ENCODE measurements at places on chromosomes 4 and X. TPM values are rescaled to one million over a fixed set of nuclear protein-coding genes. Genes with fewer than 3 reads are reported as not detected.

PHOX2B gene
- total RNA-seq = not detected

EDA gene
- 4.0 TPM for total RNA-seq

XPNPEP2 gene
- 0.33 TPM for total RNA-seq

CCDC160 gene
- total RNA-seq = not detected

DNA sequence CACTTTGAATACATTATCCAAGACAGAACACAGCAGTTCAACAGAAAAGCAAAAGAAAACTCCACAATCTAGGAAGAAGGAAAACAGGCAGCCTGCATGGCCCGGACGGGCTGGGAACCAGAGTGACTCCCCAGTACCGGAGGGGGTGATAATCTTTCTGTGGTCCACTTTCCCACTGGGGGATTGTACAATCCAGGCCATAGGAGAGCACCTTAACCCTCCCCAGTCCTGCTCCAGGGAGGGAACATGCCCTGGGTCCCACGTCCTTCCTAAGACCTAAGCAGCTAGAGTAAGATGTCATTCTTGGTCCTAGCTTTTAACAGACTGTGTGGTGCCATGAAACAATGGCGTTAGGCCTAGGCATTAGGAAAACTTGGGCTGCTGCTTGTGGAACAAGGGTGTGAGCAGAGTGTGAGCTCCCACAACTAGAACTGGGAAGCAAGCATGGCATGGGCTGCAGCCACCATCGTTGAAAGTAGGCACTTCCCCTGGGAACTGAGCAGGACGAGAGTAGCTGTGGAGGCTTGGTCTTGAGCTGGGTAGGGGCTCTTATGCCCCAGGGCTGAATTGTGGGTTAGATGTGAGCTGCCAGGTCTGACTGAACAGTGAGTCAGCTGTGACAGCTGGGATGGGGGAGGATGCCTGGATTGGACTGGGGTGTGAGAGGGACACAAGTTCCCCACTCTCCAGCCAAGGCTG, 42.4 kb downstream of the NAT8L start:
- no peaks in the 10 kb centered on the region for H3K4me1 ChIP-seq
- no peak overlapping the region for H3K27ac ChIP-seq
- H3K36me3 ChIP-seq = no peaks in the 10 kb centered on the region
- DNase-seq = no peak
- no peaks in the 10 kb centered on the region for H3K27me3 ChIP-seq

- no peaks in the 10 kb centered on the region for H3K36me3 ChIP-seq
- H3K4me1 ChIP-seq = no peaks in the 10 kb centered on the region
- no peak overlapping the region for H3K27ac ChIP-seq
- H3K27me3 ChIP-seq = no peaks in the 10 kb centered on the region
- DNase-seq = no peak
These were observed 57.3 kb downstream of the STOX2 start for GRCh38 chr4:183962419-183962818.

DNA sequence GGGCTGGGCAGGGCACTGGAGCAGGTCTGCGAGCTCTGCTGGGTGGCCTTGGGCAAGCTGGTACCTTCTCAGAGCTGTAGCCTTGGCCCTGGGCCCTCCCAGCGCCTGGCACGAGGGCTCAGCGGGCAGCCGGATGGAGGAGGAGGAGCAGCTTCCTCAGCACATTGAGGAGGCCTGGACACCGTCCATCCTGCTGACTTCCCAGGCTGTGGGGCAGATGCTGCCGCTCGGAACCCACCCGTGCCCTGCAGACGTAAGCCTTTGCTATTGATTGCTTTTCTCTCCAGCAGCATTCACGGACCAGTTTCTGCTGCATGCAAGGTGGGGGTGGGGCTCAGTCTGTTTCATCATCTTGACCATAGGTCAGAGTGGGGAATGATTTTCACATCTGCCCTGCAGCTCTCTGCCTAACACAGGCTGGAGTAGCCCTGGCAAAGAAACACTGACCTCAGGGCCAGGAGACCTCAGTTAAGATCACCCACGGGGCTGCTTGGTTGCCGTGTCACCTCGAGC, 80.7 kb upstream of the PSAPL1 start:
- no peaks in the 10 kb centered on the region for H3K4me1 ChIP-seq
- no peak overlapping the region for H3K4me3 ChIP-seq
- H3K27ac ChIP-seq = no peak overlapping the region
- H3K27me3 ChIP-seq = no peaks in the 10 kb centered on the region

- no peak within 1 kb of the TSS for H3K4me3 ChIP-seq
- H3K4me1 ChIP-seq = no peaks in the 10 kb centered on the region
- DNase-seq = no peak
- no peaks in the 10 kb centered on the region for H3K27me3 ChIP-seq
These were observed at the start of gene RBM46 for GRCh38 chr4:154781126-154781982. RBM46 (plus strand) TSS chr4:154781272; CDS start chr4:154796753, 15,481 bp downstream.

DNA sequence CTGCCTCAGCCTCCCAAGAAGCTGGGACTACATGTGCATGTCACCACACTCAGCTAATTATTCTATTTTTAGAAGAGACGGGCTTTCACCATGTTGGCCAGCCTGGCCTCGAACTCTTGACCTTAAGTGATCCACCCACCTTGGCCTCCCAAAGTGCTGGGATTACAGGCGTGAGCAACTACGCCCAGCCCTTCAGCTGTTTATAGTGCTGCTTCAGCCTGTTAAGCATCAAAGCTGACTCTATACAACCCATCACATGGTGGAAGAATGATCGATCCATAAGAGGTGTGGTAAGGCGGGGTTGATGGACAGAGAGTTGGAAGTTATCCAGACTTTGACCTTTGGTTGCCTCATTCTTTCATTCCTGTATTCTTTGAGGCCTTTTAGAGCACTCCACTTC, 56.2 kb upstream of the RAPGEF2 start:
- H3K36me3 ChIP-seq = no peaks in the 10 kb centered on the region
- no peak overlapping the region for H3K4me3 ChIP-seq
- H3K4me1 ChIP-seq = no peaks in the 10 kb centered on the region

- H3K27ac ChIP-seq = no peak overlapping the region
- no peak for DNase-seq
- H3K4me1 ChIP-seq = no peaks in the 10 kb centered on the region
- H3K27me3 ChIP-seq = no peaks in the 10 kb centered on the region
- no peak overlapping the region for H3K4me3 ChIP-seq
These were observed 72.1 kb downstream of the GATB start for GRCh38 chr4:151688785-151689043.

DNA sequence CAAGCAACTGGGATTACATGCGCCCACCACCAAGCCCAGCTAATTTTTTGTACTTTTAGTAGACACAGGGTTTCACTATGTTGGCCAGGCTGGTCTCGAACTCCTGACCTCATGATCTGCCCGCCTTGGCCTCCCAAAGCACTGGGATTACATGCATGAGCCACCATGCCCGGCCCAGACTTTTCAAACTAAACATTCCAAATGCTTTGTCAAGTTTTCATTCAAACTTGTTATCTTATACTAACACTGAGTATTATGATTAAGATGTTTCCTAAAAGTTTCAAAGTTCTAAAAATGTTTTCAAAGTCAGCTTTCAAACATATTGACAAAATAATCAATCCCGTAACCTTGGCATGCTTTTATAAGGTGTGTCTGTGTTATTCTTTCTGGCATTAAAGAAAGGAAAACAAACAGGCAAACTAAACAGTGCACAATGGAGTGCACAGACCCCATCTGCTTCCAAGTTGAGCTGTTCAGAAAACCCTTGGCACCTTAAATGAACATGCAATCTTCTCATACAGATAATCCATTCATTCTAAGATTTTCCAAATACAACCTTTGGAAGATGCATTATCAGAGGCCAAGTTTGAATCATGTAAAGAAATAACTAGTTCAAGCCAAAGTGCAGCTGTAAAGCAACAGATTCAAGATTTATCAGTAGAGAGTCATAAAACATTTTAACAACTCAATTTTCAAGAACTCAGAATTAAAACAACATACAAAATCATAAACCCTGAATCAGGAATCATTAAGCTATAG, 49.1 kb downstream of the ABCG2 start:
- no peak overlapping the region for H3K4me3 ChIP-seq
- no peaks in the 10 kb centered on the region for H3K27me3 ChIP-seq
- no peak for DNase-seq
- H3K27ac ChIP-seq = no peak overlapping the region
- H3K4me1 ChIP-seq = no peaks in the 10 kb centered on the region
- H3K36me3 ChIP-seq = no peaks in the 10 kb centered on the region

GRCh38 chr4:83259586-83259985, 25.0 kb downstream of the COQ2 start:
- H3K4me3 ChIP-seq = no peak overlapping the region
- no peak for DNase-seq
- no peaks in the 10 kb centered on the region for H3K27me3 ChIP-seq

GRCh38 chrX:20802036-20802435, 535.3 kb upstream of the RPS6KA3 start:
- no peak overlapping the region for H3K27ac ChIP-seq
- H3K4me1 ChIP-seq = no peaks in the 10 kb centered on the region
- no peak overlapping the region for H3K4me3 ChIP-seq
- DNase-seq = no peak

Measured in CD4-positive, alpha-beta memory T cell (primary cell).